ENCODE measurements at places on chromosomes 11 and 22. TPM values are rescaled to one million over a fixed set of nuclear protein-coding genes. Genes with fewer than 3 reads are reported as not detected.

DNA sequence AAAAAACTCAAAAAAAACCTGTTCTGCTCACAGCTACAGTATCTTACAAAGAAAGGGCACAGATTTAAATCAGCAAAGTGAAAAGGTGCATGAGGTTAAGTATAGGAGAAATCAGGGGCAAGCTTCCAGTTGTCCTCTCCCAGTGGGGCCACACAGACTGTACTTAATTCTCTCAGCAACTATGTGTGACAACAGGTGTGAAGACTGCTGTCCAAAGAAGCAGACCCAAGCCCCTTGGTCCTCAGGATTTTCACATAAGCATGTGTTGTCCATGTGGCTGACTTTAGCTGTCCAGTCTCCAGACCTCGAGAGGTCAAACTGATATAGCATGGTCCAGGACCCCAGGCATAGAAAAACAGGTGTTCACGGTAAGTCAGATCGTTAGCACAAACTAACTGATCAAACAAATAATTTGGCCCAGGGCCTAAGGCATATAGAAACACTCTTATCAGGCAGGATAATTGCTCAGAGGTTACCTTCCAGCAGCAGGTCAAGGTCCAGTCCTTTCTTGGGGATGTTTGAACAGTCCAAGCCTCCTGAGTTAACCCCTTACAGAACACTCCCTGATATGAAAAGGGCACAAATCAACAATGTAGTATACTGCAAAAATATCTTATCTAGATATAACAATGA lies 21.1 kb upstream of the CSTF3 start:
- no peak for DNase-seq
- no peak overlapping the region for H3K27ac ChIP-seq
- H3K36me3 ChIP-seq = no peaks in the 10 kb centered on the region
- H3K4me3 ChIP-seq = no peak overlapping the region

- H3K4me3 ChIP-seq = peak overlapping the region; percentile 45
- no peaks in the 10 kb centered on the region for H3K36me3 ChIP-seq
- H3K4me1 ChIP-seq = peaks cover 34% of the 10 kb centered on the region
- DNase-seq = peak; percentile 54
- no peaks in the 10 kb centered on the region for H3K27me3 ChIP-seq
Observed at GRCh38 chr11:4610258-4610935, 2.4 kb upstream of the TRIM68 start.

DNA sequence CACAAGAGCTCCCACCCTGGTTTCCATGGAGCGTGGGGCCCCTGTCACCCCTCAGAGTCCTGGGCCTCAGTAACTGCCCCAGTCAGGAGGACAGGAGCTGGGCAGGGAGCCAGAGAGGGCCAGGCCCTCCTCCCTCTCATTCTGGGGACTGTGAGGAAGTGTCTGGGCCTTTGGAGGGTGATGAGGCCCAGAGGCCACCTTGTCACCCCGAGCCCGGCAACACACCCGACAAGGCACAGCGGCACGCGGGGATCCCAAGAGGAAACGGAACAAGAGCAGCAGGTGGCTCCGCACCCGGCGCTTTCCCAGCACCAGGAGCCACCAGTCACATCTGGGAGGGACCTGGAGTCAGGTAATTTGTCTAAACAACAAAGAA lies 72.1 kb downstream of the CELSR1 start:
- no peaks in the 10 kb centered on the region for H3K4me1 ChIP-seq
- no peak for DNase-seq
- no peak overlapping the region for H3K4me3 ChIP-seq
- H3K27me3 ChIP-seq = no peaks in the 10 kb centered on the region
- H3K27ac ChIP-seq = no peak overlapping the region

DNA sequence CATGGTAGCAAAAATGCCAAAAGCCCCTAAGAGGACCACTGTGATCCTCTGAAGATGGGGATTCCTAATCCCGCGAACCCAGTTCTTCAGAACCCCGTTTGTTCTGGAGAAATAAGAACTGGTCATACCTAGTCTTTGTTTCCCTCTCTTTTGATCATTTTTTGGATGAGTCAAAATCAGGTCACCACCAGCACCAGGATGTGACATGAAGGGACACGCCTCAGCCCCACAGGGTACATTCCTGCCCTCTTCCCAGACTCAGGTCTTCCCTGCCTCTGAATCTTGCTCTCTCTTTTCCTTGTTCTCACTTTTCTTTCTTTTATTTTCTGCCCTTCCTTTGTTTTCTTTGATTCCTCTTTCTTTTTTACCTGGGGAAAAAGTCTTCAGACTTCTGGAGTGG lies 14.6 kb upstream of the ANO1 start:
- no peaks in the 10 kb centered on the region for H3K4me1 ChIP-seq
- H3K27ac ChIP-seq = no peak overlapping the region
- H3K36me3 ChIP-seq = no peaks in the 10 kb centered on the region
- peaks cover 19% of the 10 kb centered on the region for H3K27me3 ChIP-seq
- no peak overlapping the region for H3K4me3 ChIP-seq
- no peak for DNase-seq

The HBG2 gene
- total RNA-seq = not detected

The LSP1 gene
- 179 TPM for total RNA-seq

The SLC5A4 gene
- not detected for total RNA-seq

DNA sequence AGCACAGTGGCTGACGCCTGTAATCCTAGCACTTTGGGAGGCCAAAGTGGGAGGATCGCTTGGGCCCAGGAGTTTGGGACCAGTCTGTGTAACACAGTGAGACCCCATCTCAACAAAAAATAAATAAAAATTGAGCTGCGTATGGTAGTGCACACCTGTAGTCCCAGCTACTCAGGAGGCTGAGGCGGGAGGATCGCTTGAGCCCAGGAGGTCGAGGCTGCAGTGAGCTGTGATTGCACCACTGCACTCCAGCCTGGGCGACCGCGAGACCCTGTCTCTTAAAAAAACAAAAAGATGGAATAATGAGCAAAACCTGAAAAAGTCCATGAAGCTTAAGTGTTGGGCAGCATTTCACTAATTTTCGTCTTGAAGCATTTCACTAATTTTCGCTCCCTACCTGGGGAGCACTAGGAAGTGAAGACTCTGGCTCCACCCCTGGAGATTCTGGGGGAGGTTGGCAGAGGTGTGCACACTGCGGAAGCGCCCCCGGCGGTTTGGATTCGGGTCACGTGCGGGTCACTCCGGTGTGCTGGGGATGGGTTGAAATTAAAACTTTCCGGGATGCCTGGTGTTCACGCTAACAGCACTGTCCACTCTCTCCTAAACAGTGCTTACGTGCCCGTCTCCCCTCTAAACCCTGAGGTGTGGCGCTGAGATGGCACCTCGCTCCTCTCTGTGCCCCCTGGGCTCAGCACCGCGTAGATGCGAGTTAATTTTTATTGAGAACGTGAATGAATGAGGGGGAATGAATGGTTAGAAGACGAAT lies 906 bp upstream of the NAA40 start:
- H3K27me3 ChIP-seq = no peaks in the 10 kb centered on the region
- DNase-seq = peak; percentile 46
- H3K27ac ChIP-seq = peak overlapping the region; percentile 54
- H3K36me3 ChIP-seq = no peaks in the 10 kb centered on the region
- peak overlapping the region; percentile 79 for H3K4me3 ChIP-seq

GRCh38 chr11:42025121-42025803 lies 565.8 kb upstream of the LRRC4C start:
- no peak overlapping the region for H3K4me3 ChIP-seq
- no peak overlapping the region for H3K27ac ChIP-seq
- H3K36me3 ChIP-seq = no peaks in the 10 kb centered on the region
- no peak for DNase-seq
- H3K27me3 ChIP-seq = no peaks in the 10 kb centered on the region

GRCh38 chr11:64152841-64153691 lies 12.8 kb downstream of the MACROD1 start:
- no peak overlapping the region for H3K4me3 ChIP-seq
- peak; percentile 78 for DNase-seq
- H3K27me3 ChIP-seq = no peaks in the 10 kb centered on the region
- no peak overlapping the region for H3K27ac ChIP-seq

The SCGB2A2 gene
- not detected for total RNA-seq

The GGT5 gene
- not detected for total RNA-seq

DNA sequence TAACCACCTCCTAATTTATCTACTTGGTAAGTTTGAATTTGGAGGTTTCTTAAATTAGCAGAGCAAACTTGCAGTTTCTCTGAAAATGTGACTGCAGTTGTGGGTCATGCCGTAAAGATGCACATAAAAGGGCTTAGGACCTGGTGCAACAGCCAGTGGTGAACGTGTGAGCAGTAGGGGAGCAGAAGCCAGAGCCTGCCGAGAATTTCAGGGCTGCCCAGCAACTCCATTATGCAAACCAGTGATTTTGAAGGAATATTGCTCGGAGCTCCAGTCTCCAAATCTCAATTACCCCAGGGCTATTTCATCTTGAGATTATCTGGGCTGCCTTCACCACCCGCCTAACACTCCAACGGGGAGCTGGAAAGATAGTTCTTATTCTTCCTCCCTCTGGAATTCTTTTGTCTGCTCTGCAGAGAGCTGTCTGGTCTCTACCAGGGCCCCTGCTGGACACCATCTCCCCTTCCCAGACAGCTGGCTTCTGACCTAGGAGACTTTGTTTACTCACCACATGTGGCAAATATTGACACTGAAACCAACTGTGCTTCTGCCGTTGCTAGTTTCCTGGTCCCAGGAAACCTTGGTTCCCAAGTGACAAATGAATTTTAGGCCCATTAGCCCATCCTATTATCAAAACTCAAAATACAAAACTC lies 93.9 kb downstream of the DSCAML1 start:
- no peak for DNase-seq
- H3K36me3 ChIP-seq = no peaks in the 10 kb centered on the region
- H3K27ac ChIP-seq = no peak overlapping the region

GRCh38 chr11:131889146-131889577 lies 518.7 kb downstream of the NTM start:
- DNase-seq = no peak
- H3K4me1 ChIP-seq = no peaks in the 10 kb centered on the region
- no peak overlapping the region for H3K27ac ChIP-seq
- no peak overlapping the region for H3K4me3 ChIP-seq
- no peaks in the 10 kb centered on the region for H3K36me3 ChIP-seq
- H3K27me3 ChIP-seq = no peaks in the 10 kb centered on the region

The DEPDC7 gene
- 0.86 TPM for total RNA-seq

The NELL1 gene
- not detected for total RNA-seq

GRCh38 chr22:19152942-19153883 lies 3.1 kb upstream of the GSC2 start:
- H3K27me3 ChIP-seq = peaks cover 35% of the 10 kb centered on the region
- no peaks in the 10 kb centered on the region for H3K36me3 ChIP-seq
- DNase-seq = no peak
- H3K4me1 ChIP-seq = peaks cover 6% of the 10 kb centered on the region

The ELF5 gene
- not detected for total RNA-seq
